Gastroesophageal sphincter (tissue), 4 donors: ENCODE measurements at places on chromosomes 3 and 15. TPM values are rescaled to one million over a fixed set of nuclear protein-coding genes. Genes with fewer than 3 reads are reported as not detected.

DNA sequence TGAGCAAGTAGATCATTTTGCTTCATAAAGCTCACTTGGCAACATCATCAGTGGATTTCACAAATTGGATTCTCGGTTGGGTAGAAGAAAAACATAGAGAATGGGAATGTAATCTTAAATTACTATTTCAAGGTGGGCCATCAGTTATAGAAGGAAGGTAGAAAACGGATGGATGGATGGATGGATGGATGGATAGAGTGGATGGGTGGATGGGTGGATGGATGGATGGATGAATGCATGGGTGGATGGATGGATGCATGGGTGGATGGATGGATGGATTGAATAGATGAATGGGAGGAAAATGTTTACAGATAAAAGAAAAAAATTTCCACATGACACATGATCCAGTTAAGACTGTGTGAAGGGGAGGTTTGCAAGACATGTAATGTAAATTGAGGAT, 159.7 kb downstream of the MEX3B start:
- H3K27me3 ChIP-seq: no peaks in the 10 kb centered on the region
- peaks cover 12% of the 10 kb centered on the region for H3K4me1 ChIP-seq
- no peak overlapping the region for H3K4me3 ChIP-seq
- no peak for ATAC-seq
- no peak overlapping the region for H3K27ac ChIP-seq

DNA sequence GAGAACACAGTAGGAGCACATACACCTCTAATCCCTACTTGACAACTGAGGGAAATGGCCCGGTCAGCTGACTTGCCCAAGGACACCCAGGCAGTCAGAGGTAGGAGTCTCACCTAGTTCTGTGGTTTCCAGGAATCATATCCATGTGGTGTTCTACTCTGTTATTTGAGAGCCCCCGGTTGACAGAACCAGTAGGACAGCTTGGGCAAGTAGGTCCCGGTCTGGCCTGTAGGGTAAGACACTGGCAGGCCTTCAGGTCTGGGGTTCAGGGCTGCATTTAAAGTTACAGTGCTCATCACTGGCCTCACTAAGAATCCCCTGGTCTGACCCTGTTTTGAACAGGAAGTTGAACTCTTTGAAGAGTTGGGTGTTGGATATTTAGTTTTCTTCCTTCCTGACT, 476.1 kb downstream of the SHQ1 start:
- no peak overlapping the region for H3K4me3 ChIP-seq
- no peak overlapping the region for H3K27ac ChIP-seq
- no peak for ATAC-seq
- no peaks in the 10 kb centered on the region for H3K4me1 ChIP-seq
- no peaks in the 10 kb centered on the region for H3K27me3 ChIP-seq
- no peaks in the 10 kb centered on the region for H3K36me3 ChIP-seq

GRCh38 chr3:181999314-181999713, 287.6 kb downstream of the SOX2 start:
- H3K27me3 ChIP-seq: no peaks in the 10 kb centered on the region
- no peaks in the 10 kb centered on the region for H3K4me1 ChIP-seq
- H3K36me3 ChIP-seq: no peaks in the 10 kb centered on the region

- H3K4me1 ChIP-seq: no peaks in the 10 kb centered on the region
- peaks cover 13% of the 10 kb centered on the region for H3K27me3 ChIP-seq
- H3K4me3 ChIP-seq: no peak overlapping the region
- no peak overlapping the region for H3K27ac ChIP-seq
- H3K36me3 ChIP-seq: no peaks in the 10 kb centered on the region
These were observed 2.7 kb downstream of the C3orf22 start for GRCh38 chr3:126555795-126556636.

- H3K4me1 ChIP-seq: peaks cover 28% of the 10 kb centered on the region
- ATAC-seq: no peak
- H3K27ac ChIP-seq: peak overlapping the region; percentile 51
- H3K36me3 ChIP-seq: no peaks in the 10 kb centered on the region
- H3K4me3 ChIP-seq: no peak overlapping the region
These were observed 155.9 kb upstream of the TBL1XR1 start for GRCh38 chr3:177353140-177353539.

DNA sequence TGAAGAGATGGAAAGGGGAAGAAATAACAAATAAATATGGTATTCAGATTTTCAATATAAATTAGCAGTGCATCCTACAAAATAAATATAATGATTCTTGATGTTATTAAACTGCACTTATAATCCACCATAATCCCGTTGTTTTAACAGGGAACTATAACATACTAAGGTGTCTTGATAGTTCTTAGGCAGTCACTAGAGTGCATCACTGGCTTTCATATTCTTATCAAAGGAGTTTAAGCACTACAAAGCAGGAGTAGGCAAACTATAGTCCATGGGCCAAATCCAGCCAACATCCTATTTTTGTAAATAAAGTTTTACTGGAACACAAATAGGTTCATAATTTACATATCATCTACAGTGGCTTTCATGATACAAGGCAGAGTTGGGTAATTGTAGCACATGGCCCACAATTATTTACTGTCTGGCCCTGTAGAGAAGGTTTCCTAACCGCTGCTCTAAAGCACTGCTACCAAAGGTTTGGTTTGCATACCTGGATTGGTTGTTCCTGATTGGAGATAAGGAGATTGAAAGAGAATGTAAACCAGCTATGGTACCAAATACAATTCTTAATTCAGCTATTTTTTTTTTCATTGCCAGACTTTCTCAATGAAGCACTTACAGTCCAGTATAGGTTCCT, 104.3 kb downstream of the ZNF280D start:
- no peak overlapping the region for H3K27ac ChIP-seq
- H3K36me3 ChIP-seq: peaks cover 35% of the 10 kb centered on the region
- H3K4me3 ChIP-seq: no peak overlapping the region

GRCh38 chr3:148089171-148089570, 608.5 kb upstream of the AGTR1 start:
- H3K27me3 ChIP-seq: no peaks in the 10 kb centered on the region
- no peak for ATAC-seq
- no peaks in the 10 kb centered on the region for H3K36me3 ChIP-seq
- no peak overlapping the region for H3K4me3 ChIP-seq

DNA sequence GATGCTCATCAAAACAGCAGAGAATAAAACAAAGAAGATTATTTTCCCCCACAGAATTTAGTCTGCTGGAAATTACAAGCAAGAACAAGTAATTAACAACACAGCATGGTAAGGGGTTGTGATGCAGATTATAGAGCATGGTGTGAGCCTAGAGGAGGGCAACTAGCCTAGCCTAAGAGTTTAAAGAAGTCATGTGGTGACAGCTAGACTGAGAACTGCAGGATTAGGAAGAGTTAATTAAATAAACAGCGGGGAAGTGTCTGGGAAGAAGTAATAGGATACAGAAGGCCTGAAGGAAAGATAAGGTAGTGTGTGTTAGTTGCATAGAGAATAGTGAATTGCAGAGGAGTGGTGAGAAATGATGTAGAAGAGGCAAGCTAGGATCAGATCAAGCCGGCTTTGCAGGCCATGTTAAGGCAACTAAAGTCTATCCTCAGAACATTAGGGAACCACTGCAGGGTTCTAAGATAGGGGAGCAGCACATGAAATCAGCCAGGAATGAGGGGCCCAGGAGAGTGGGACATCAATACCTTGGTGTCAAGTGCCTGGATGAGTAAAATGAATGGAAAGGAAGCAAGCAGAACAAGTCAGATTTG, 11.9 kb upstream of the PKM start:
- no peaks in the 10 kb centered on the region for H3K27me3 ChIP-seq
- no peak overlapping the region for H3K4me3 ChIP-seq
- peaks cover 93% of the 10 kb centered on the region for H3K36me3 ChIP-seq
- peaks cover 2% of the 10 kb centered on the region for H3K4me1 ChIP-seq

DNA sequence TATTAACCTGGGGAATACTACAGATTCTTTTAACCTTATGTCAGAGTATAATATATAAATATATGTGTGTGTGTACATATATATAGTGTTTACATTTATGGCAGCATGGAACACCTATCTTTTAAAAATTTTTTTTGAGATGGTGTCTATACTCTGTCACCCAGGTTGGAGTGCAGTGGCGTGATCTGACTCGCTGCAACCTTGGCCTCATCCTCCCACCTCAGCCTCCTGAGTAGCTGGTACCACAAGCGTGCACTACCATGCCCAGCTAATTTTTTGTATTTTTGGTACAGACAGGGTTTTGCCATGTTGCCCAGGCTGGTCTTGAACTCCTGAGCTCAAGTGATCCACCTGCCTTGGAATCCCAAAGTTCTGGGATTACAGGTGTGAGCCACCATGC, 18.5 kb upstream of the ERICH6 start:
- H3K4me3 ChIP-seq: no peak overlapping the region
- ATAC-seq: no peak
- no peak overlapping the region for H3K27ac ChIP-seq

DNA sequence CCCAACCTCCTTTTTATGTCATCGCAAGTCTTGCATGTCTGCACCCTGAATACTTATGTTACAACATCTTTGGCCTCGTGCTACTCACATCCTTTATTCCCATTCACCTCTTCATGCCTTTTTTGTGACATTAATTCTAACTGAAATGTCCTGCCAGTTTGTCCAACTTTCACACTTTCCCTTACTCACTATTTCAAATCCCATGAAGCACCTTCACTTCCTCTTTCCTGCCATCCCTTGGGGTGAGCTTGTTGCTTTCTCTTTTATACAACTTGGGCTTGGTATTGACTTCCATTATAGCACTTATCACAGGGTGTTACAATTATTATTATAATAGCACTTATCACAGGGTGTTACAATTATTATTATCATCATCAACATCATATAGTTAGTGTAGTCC, 496.3 kb downstream of the NLGN1 start:
- H3K27me3 ChIP-seq: no peaks in the 10 kb centered on the region
- H3K27ac ChIP-seq: no peak overlapping the region
- no peak for ATAC-seq
- no peaks in the 10 kb centered on the region for H3K4me1 ChIP-seq

- H3K27ac ChIP-seq: no peak overlapping the region
- peaks cover 30% of the 10 kb centered on the region for H3K27me3 ChIP-seq
- no peaks in the 10 kb centered on the region for H3K36me3 ChIP-seq
- no peaks in the 10 kb centered on the region for H3K4me1 ChIP-seq
- no peak for ATAC-seq
These were observed 151.0 kb downstream of the TJP1 start for GRCh38 chr15:29670998-29671981.

DNA sequence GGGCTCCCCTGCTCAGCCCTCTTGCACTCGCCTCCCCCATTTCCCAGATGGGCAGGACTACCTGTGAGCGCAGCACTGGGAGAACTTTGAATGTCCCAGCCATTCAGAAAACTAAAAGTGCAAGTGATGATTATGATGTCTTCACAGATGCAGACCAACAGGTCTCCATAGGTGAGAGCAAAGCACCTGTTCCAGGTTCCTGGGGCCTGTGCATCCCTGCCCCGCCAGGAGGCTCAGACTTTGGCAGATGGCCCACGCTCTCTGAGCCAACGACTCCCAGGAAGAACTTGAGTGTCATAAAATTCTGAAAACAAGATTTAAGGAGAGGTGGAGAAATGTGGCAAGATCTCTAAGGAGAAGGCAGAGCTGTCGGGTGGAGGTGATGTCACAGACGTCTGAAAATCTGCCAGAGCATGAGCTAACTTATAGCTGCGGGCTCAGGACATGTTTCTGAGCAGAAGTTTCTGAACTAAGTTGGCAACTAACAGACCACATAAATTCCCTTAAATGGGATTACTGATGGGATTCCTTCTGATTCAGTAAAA, 110.8 kb upstream of the IGF1R start:
- no peaks in the 10 kb centered on the region for H3K36me3 ChIP-seq
- ATAC-seq: no peak
- H3K27me3 ChIP-seq: no peaks in the 10 kb centered on the region
- no peak overlapping the region for H3K4me3 ChIP-seq

- no peak for ATAC-seq
- no peaks in the 10 kb centered on the region for H3K27me3 ChIP-seq
- H3K27ac ChIP-seq: no peak overlapping the region
These were observed 1056.8 kb downstream of the ROBO2 start for GRCh38 chr3:78096488-78097255.

DNA sequence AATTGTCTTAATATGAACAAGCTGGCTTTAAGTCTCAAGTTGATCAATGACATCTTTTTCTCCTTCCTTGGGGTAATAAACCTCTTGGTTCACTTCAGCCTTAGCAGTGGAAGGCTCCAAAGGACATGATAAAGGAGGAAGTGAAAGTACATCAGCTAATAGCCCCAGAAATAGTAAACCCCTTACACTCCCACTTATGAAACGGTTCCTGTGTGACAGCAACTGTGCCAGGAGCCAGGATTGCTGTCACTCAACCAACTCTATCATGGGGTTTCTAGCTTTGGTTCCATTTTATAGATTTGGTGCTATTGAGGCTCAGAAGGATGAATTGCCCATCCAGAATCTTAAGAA, 216.7 kb downstream of the ABHD5 start:
- H3K4me1 ChIP-seq: no peaks in the 10 kb centered on the region
- no peak for ATAC-seq
- H3K27ac ChIP-seq: no peak overlapping the region
- no peaks in the 10 kb centered on the region for H3K27me3 ChIP-seq

DNA sequence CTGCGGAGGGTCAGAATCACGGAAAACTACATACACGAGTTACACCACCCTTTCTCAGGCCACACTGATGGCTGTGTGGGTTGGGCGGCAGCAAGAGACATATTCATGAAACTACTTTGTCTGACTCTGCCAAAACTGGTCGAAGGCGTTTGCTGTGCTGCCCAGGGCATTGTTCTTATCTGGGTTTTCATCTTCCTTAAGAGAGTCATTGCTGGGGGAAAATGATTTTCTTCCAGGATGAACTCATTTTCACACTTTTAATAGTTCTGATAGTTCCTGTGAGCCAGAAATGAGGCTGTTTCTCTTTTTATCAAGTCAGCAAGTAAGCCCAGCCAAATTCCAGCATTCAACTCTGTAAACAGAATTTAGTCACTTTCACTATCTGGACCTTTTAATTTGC, 47.6 kb downstream of the TRIM71 start:
- no peak overlapping the region for H3K4me3 ChIP-seq
- no peaks in the 10 kb centered on the region for H3K36me3 ChIP-seq
- H3K27me3 ChIP-seq: no peaks in the 10 kb centered on the region

- no peak for ATAC-seq
- no peak overlapping the region for H3K27ac ChIP-seq
- peaks cover 5% of the 10 kb centered on the region for H3K4me1 ChIP-seq
- no peaks in the 10 kb centered on the region for H3K27me3 ChIP-seq
- H3K4me3 ChIP-seq: no peak overlapping the region
These were observed 82.1 kb downstream of the NEK10 start for GRCh38 chr3:27287052-27287451.

GRCh38 chr3:69671082-69671952, 67.9 kb upstream of the MITF start:
- H3K4me1 ChIP-seq: no peaks in the 10 kb centered on the region
- no peak for ATAC-seq
- no peak overlapping the region for H3K27ac ChIP-seq
- H3K4me3 ChIP-seq: no peak overlapping the region

- peak; percentile 75 for ATAC-seq
- H3K36me3 ChIP-seq: no peaks in the 10 kb centered on the region
- H3K27ac ChIP-seq: no peak overlapping the region
These were observed 425.9 kb upstream of the TGFBR2 start for GRCh38 chr3:30180310-30181177.

The CAPN3 gene
- 16.2 TPM for total RNA-seq

The GOLGA8Q gene
- 1.2 TPM for total RNA-seq

The C3orf85 gene
- total RNA-seq: not detected

The IL17RE gene
- 0.81 TPM for total RNA-seq

The POLR2M gene
- total RNA-seq: 80.5 TPM
